ENCODE measurements at places on chromosomes 6 and 20.

DNA sequence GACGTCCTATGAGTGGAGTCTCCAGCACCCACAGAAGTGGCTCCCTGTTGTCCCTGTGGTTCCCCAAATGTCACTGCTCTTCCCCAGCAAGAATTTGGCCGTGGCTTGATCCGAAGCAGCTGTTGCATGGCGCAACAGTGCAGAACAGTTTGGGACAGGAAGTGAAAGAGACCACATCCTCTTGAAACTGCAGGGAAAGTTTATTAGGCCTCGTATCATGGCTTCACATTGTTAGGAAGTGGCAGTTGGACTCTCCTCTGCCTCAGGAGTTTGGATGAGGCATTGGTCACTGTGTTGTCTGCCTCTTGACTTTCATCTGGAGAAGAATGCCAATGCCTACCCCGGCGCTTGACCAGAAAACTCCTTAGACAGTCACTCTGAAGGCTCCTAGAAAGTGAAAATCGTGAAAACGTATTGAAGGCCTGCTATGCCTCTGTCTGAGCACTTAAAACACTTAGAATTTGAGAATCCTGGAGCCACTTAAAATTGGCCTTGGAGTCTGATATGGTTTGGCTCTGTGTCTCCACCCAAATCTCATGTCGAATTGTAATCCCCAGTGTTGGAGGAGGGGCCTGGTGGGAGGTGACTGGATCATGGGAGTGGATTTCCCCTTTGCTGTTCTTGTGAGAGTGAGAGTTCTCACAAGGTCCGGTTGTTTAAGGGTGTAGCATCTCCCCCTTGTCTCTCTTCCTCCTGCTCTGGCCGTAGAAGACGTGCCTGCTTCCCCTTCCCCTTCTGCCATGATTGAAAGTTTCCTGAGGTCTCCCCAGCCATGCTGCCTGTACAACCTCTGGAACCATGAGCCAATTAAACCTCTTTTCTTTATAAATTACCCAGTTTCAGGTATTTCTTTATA lies 334.9 kb upstream of the JARID2 start:
- DNase-seq = peak; percentile 56

DNA sequence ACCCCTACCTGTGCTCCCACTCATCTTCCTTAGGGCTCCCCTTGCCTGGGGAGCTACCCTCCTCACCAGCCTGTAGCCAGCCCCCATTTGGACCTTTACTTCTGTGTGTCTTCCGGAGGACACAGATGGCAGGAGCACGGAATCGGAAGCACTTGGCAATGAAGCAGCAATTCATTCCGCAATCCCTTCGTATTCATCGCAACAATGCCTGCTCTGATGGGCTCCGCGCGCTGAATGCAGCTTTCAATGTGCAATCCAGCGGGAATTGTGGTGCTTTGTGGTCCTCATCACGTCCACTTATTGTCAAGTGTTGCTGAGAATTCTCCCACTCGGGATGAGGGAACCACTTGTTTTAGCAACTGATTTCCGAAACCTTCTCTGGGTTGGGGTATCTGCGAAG lies 336.0 kb downstream of the DHX35 start:
- DNase-seq = no peak

- no peak for DNase-seq
Measured at GRCh38 chr6:11236076-11236750, 3.7 kb upstream of the NEDD9 start.

DNA sequence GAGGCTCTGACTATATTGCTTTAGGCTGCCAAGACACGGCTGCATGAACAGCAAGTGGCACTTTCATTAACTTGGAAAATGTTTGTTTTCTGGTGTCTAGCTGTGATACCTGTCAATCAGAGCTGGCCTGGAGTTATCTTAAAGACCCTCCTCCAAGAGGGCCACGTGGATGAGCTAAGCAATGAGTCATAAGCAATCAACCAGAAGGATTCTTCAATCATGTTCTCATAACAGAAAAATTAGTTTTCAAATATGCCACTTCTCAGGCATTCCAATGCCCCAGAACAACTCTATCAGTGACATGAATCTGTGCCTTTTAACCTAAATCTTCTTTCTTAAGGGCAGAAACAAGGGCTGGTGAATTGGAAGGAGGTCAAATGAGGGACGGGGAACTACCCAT lies 283.0 kb downstream of the HTR1B start:
- peak; percentile 13 for DNase-seq

GRCh38 chr6:52579006-52579660 lies 2.3 kb upstream of the TRAM2 start:
- DNase-seq = no peak

GRCh38 chr20:41649489-41649888 lies 31.3 kb upstream of the CHD6 start:
- DNase-seq = no peak

DNA sequence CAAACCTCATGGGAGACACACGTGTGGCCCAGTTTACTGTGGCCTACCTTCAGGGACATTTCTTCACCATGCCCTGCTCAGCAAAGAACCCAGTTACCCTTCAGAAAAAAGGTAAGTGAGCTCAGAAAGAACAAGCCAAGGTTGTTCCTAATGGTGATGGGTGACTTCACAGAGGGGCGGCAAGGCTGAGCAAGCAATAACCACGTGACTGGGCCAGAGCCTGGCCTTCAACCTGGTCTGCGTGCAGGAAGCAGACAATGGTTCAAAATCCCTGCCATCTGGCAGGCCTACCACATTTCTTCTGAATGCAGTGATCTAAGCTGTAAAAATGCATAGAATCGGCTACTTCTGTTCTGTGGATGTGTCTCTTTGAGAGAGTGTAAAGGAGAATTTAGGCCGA lies 115.5 kb upstream of the CST7 start:
- DNase-seq = no peak

DNA sequence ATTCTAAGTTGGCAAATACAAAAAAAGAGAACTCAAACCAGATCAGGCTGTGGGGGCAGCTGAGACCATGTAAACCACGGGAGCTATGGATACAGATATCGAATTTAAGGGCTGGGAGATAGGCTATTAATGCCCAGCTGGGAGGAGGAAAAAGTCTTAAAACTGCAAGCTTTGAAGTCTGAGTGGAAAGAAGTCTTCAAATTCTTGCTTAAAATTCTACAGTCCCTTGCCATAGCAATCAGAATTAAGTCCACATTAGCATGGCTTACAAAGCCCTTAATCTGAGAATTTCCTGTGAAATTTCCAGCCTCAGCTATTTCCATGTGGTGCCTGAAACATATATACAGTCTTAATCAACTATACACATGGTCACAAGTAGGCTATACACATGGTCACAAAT lies 465.0 kb upstream of the HSF2 start:
- no peak for DNase-seq

DNA sequence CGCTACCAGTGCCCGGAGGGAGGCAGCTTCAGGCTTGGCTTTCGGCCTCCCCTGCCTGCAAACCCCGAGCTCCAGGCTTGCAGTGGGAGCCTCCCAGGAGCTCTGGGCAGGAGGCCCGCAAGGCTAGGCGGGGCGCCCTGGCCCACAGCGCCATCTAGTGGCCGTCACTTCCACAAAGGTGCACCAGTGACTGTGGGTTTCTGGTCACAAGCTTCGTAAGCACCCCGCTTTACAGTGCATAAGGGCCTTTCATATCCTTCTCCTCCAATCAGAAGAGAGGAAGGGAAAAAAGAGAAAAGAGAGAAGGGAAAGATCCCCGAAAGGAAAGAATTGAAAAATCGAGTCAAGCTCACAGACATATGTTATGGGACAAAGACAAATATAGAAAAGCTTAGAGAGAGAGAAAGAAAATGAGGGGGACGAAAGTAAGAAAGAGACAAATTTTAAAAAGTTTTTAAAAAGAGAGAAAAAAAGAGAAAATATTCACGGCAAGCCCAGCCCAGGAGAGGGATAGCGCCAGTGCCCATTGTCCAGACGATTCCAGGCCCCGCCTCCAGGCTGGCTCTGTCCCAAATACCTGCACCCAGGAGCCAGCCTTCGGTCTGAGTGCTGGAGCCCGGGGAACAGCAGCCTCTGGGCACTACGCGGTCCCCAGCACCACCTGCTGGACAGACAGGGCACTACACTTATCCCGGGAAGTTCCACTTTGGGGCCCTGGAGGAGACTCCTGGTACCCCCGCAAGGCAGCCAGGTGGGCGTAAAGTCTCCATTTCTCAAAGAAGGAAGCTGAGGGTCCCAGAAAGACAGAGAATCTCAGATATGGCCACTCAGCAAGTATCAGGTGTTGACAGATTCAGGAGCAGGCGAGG lies 207.1 kb downstream of the PREX1 start:
- DNase-seq = peak; percentile 78

Data from EH (cell line).